ENCODE measurements at places on chromosomes 4 and X.
A peak's percentile ranks its signal among the peaks of the same experiment; 100 is the strongest.

GRCh38 chr4:176013476-176014247 lies 52.0 kb upstream of the WDR17 start:
- DNase-seq: no peak

DNA sequence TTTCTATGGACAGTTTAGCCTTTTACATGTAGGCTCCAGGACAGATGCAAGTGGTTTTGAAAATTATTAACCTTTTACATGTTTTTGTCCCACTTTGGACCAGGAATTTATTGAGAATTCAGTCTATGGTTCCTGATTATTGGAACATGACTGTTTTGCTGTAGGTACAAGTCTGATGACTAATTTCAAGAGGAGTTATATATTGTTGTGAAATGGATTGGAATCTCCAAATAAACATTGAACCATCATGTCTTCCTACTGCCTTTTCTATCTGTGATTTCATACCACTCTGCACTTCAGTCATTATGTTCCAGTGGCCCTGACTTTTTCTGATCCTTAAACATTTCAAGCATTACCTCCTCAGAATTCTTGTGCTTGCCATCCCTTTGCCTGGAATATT lies 35.9 kb downstream of the TBC1D19 start:
- no peak for DNase-seq

GRCh38 chr4:53962516-53963225 lies 101.7 kb downstream of the CHIC2 start:
- DNase-seq: no peak

DNA sequence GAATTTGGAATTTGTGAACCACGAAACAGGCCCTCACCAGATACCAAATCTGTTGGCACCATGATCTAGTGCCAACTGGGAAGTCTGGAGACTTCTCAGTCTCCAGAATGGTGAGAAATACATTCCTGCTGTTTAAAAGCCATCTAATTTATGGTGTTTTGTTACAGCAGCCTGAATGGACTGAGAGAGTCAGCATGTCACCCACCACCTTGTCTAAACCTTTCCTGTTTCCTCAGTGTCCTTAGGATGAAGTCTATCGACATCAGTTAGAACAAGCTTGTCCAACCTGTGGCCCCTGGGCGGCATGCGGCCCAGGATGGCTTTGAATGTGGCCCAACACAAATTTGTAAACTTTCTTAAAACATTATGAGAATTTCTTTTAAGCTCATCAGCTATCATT lies 42.1 kb downstream of the FREM3 start:
- DNase-seq: no peak

DNA sequence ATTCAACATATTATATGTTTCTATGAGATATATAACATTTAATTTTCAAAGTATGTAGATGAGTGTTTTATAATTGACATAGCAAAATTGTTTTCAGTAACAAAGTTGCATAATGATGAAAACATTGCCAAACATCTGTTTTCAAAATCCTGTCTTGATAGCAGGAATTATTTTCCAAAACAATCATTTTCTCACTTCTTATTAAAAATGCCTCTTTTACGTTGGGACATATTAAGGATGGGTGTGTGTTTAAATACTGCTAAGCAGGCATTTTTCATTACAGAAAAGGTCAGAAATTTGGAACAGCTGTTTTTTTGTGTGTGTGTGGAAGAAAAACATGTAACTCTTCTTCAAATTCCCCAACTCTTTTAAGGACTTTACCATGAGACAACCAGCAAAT lies 452.0 kb downstream of the SPRY1 start:
- no peak for DNase-seq

DNA sequence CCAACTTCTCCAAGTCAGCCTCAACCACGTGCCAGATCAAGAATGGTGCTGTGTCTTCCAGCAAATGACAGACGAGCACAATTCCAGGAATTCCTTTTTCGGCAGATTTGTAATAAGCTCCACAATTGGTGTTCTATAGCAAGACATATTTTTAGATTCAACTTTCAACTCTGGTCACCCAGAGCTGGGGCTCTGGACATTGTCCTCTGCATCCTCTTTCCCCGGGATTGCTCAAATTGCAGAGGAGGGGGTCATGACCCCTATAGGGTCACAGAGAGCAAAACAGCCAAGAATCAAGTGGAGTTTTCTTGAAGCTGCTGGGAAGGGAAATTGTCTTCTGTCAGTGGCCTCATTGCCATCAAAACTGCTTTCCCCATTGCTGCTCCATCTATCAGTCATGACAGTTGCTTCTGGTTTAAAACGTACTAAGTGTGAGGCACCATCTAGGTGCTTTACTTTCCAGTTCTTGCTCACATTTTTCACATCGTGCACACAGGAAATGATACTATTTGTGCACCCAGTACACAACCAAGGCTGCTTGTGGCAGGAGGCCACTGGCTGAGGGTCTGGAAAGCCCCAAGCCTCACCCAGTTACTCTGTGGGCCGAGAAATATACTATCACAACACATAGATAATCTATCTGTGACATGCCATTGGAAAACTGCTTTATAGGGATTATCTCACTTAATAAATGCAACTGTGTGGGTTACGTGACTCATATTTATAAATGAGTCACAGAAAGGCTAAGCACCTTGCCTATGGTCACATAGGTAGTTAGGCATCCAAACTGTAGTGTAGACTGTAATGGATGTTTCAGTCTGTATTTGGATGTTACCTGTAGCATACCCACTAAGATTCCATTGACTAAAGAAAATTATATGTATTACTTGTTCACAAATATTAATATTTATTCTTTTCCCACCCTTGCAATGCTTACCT lies 91.7 kb upstream of the PHOX2B start:
- DNase-seq: no peak

DNA sequence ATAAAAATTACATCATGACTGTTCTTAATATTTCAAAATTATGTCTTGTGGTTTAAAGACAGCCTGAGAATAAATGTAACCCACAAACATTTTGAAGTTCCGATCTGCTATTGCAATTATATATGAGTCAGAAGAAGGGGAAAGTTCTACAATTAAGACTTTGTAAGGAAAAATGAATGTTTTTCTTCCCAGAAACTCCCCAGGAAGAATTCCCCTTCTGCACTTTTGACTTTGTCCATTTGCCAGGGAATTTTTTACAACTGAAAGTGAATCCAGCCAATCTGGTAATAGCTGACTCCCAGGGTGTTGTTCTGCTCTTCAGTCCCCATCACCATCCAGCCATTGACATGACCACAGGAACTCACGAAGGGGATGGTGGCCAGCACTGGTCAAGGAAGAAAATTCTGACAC lies 61.6 kb upstream of the NOCT start:
- DNase-seq: peak; percentile 16

DNA sequence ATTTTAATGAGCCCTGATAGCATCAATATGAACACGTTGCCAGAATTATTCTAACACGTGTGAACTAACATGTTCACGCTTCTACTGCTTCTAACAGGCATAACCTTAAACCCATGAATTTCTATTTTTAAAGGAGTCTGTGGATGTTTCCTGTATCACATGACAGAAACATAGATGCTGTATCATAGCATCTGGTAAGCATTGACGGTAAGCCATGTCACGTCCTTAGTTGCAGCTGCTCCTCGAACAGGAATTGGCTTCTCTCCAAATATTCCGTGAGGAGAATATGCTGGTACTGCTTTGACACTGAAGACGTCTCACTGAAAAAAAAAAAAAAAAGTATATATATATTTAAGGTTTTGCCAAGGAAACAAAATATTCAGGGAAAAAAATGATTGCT lies 105.1 kb upstream of the MXRA5 start:
- DNase-seq: peak; percentile 24

GRCh38 chr4:120830204-120830603 lies 92.3 kb downstream of the PRDM5 start:
- DNase-seq: no peak

DNA sequence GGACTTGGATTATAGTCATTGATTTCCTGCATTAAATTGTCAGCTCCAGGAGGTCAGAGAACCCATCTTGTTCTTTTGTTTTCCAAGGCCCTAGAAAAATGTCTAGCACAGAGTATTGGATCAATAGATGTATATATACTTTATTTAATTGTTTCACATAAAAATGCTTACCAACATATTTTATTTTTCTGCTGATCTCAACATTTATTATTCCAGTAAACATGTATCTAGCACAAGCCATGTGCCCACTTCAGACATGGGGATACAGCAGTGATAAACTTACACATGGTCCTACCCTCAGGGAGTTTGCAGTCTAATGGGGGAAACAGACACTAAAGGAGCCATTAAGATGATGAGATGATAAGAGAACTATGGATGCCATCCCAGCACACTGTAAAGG lies 49.1 kb upstream of the TBC1D9 start:
- DNase-seq: no peak

DNA sequence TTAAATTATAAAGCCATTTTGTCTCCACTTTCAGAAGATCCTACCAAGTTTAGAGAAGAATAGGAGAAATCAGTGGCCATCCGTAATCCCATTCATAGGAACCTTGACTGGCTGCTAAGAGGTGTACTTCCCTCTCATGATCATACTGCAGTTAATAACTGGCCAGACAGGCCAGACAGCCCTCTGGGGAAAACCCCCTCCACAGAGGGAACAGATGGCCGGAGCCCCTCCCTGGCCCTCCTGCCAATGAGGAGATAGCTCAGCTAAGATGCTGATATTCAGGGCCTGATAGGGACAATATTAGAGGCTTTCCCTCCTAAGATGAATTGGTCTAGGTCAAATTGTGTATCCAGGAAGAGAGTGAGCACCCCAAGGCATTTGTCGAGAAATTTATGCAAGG lies 200.0 kb upstream of the MAOA start:
- DNase-seq: peak; percentile 6

- DNase-seq: no peak
Observed at GRCh38 chr4:20614816-20615215, 85.4 kb upstream of the PACRGL start.

GRCh38 chr4:148173397-148174017 lies 268.7 kb downstream of the NR3C2 start:
- DNase-seq: no peak

Data from eye (tissue), 1 donor.